ENCODE measurements at places on chromosomes 6 and 20.

DNA sequence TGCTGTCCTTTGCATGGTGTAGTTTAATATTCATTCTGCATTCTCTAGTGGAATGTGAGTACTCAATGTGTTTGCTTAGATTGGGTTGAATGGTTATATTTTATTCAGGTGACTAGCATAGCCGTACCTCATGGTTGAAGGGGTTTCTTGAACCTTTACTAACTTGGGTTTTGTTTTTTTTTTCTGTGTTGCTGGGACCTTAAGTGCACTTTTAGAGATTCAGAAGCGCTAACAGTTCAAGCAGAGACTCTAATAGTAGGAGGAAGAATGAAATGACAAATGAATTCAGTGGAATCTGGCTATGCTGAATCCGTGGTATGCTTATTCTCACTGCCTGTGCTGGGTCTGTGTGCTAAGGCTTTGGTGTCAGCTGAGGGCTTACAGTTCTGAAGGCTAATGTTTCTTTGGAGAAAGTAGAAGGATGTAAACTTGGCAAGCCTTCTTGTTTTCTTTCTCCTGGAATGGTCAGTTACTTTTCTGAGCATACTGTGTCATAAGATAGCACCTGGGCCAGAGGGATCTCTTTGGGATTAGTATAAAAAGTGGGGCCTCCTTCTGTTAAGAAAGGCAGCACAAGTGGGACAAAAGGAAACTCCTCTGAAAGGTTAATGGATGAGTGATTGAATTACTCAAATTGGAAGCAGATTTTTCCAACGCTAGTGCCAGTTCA lies 28.7 kb downstream of the RNF144B start:
- DNase-seq, result no peak

DNA sequence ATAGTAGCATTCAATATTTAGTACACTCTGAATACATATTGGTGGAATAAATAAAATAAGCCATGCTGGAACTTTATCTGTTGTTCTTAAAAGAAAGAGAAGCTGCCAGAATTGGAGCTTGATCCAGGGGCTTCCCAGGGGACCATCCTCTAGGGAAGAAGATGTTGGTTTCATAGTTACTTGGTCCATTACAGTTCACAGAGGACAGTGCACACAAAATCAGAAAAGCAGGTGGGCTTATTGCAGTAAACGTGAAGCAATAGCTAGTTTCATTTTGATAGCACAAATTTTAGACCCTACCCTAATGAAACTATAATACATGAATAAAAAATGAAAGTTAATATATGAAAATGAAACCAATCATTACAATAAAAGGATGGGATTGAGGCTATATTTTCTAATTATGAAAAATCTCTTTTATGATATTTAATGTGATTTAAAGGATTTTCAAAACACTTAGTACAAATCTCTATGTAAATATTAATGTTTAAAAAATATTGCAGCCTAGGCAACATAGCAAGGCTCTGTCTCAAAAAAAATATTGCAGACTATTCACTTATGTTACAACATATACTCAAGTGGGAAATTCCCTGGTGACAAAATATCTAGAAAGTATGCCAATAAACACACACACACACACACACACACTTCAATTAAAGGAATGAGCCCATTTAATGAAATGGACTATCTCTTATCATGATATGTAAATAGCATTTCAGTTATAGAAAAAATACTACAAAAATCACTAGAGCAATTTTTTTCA lies 227.0 kb upstream of the MARCKS start:
- peak; percentile 16 for DNase-seq

- DNase-seq, result no peak
Measured at GRCh38 chr20:5480824-5481600, 164.3 kb upstream of the PROKR2 start.

- no peak for DNase-seq
Measured at GRCh38 chr20:22513574-22513973, 70.8 kb downstream of the FOXA2 start.

DNA sequence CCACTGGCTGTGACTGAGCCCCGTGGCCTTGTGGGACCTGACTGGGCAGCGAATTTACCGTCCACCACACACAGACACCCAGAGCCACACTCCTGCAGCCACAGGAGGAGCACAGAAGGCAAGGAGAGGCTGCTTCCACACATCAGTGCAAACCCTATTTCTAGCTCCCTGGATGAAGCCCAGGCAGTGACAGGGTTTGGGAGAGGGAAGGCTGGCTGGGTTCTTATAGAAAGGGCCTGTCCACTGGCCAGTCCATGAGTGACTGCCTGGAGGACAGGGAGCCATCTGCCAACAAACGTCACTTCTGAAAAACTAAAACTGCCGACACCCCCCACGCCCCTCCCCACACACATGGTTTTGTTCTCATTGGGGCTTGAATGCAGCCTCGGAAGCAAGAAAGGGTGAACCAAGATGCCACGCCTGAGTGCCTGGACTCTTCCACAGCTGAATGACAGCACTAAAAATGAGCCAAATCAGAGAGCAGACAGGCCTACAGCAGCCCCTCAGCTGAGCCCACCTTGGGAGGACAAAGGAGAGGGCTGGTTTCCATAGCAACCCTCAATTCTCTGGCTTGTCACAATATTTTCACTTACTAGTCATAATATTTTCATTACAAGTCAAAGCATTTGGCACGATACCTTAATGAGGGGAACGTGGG lies 38.4 kb downstream of the RRBP1 start:
- DNase-seq, result no peak

Measured in NCI-H2171 (cell line).